ENCODE measurements at places on chromosomes 13 and 19. TPM values are rescaled to one million over a fixed set of nuclear protein-coding genes. Genes with fewer than 3 reads are reported as not detected.

Gene CACTIN
- total RNA-seq, result 28.4 TPM

Gene ZNF600
- total RNA-seq, result 3.7 TPM

Gene CBY2
- total RNA-seq, result not detected

DNA sequence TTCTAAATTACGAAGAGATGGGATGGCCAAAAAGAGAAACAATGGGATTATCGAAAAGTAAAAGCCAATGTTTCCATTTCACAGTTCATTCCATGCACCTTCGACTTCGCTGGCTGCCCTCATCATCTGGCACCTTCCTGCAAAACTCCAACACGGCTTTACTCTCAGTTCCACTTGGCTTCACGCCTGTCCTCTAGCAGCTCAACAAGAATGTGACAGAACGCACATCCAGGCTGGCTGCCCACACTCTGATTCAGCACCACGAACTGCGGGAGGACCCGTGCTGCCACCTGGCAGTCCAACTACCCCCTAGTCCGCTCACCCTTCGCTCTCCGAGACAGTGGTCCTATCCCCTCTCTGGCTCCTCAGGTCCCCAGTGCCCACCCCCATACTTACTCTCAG, 11.7 kb downstream of the ATP7B start:
- peaks cover 33% of the 10 kb centered on the region for H3K4me1 ChIP-seq
- no peaks in the 10 kb centered on the region for H3K36me3 ChIP-seq
- peak overlapping the region; percentile 21 for H3K4me3 ChIP-seq
- H3K27ac ChIP-seq, result no peak overlapping the region
- DNase-seq, result peak; percentile 67

DNA sequence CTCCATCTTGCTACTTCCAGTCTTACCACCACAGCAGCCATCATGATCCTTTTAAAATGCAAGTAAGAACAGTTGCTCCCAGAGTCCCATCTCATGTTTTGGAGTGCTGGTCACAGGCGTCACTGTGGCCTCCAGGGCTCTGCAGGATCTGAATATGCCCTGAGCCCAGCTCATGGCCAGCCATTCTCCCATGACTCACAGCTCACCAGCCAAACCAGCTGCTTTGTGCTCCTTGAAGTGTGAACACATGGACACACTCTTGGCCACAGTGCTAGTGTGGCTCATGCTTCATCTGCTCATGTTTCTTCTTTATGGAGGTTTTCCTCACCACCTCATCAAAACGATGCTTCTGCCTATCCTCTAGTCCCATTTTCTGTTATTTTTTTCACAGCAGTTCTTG, 466.5 kb downstream of the UQCRFS1 start:
- no peak for DNase-seq
- no peak overlapping the region for H3K4me3 ChIP-seq
- no peaks in the 10 kb centered on the region for H3K4me1 ChIP-seq

- H3K27ac ChIP-seq, result peak overlapping the region; percentile 80
- peaks cover 12% of the 10 kb centered on the region for H3K27me3 ChIP-seq
- no peaks in the 10 kb centered on the region for H3K4me1 ChIP-seq
- H3K4me3 ChIP-seq, result peak overlapping the region; percentile 64
- peak; percentile 22 for DNase-seq
- H3K36me3 ChIP-seq, result no peaks in the 10 kb centered on the region
Measured at GRCh38 chr19:43464134-43464775, 1.2 kb downstream of the LYPD3 start.

- H3K36me3 ChIP-seq, result no peaks in the 10 kb centered on the region
- no peak overlapping the region for H3K27ac ChIP-seq
- peak; percentile 52 for DNase-seq
- peaks cover 6% of the 10 kb centered on the region for H3K27me3 ChIP-seq
Measured at GRCh38 chr19:54231077-54231931, 8.5 kb upstream of the LILRB3 start.

DNA sequence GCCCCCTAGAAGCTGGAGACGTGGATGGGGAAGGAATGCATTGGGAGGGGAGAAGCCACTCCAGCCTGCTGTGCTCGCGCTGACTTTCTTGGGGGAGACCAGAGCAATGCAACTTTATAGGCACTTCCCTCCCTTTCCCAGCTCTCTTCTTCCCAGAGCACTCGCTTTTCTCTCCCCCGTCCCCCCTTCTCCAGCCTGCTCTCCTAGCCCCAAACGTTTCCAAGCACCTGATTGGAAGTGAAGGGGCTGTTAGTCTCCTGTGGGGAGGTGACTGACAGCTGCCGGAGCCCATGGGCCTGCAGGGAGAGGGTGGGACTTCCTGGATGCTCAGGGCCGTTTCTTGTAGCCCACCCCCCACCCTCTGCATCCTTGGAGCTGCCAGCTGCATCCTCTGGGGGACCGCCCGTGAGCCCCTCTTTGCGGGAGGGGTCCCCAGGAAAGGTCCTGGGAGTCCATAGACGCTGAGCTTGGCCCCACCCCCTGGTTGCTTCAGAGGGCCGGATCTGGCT, 2.5 kb downstream of the HDGFL2 start:
- H3K36me3 ChIP-seq, result no peaks in the 10 kb centered on the region
- H3K27me3 ChIP-seq, result no peaks in the 10 kb centered on the region
- no peak overlapping the region for H3K27ac ChIP-seq
- H3K4me3 ChIP-seq, result no peak overlapping the region
- H3K4me1 ChIP-seq, result peaks cover 18% of the 10 kb centered on the region

- no peaks in the 10 kb centered on the region for H3K27me3 ChIP-seq
- H3K36me3 ChIP-seq, result no peaks in the 10 kb centered on the region
- H3K4me1 ChIP-seq, result peaks cover 7% of the 10 kb centered on the region
Measured at GRCh38 chr19:1947651-1948209, 6.8 kb downstream of the CSNK1G2 start.

DNA sequence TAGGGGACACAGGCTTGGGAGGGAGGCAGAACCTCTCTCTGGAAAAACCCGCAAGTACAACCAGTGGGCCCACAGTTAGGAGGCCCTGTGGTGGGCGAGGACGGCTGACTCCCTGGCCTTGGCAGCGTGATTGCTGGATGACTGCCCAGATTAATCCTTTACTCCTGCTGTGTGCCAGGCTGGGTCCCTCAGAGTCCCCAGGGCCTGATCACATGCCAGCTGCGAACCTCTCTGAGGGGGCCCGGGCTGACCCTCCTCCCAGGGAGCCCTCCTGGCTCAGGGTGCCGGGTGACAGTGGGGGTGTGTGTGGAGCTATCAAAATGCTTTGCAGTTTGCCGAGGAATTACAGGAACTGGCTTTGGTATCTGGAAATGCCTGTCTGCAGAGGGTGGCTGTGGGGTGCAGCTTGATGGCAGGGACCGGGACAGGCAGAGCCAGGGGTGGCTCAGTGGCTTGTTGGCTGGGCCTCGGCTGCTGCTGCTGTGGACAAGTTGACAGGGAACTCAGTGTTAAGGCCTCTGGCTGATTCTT, 48.9 kb downstream of the DNM2 start:
- peak overlapping the region; percentile 61 for H3K27ac ChIP-seq
- no peak for DNase-seq
- peaks cover 55% of the 10 kb centered on the region for H3K4me1 ChIP-seq

- no peaks in the 10 kb centered on the region for H3K36me3 ChIP-seq
- no peak overlapping the region for H3K4me3 ChIP-seq
Measured at GRCh38 chr13:43232873-43233265, 209.5 kb downstream of the DNAJC15 start.

Measured in gastrocnemius medialis (tissue), 4 donors.